ENCODE measurements at places on chromosomes 12 and 14. TPM values are rescaled to one million over a fixed set of nuclear protein-coding genes. Genes with fewer than 3 reads are reported as not detected.
A peak's percentile ranks its signal among the peaks of the same experiment; 100 is the strongest.

Gene FOXA1
- polyA plus RNA-seq, result not detected

GRCh38 chr12:16086942-16087341 lies 175.8 kb downstream of the DERA start:
- DNase-seq, result no peak

GRCh38 chr12:92503971-92504593 lies 198.7 kb upstream of the PLEKHG7 start:
- DNase-seq, result no peak

Gene OR4K13
- polyA plus RNA-seq, result not detected

Gene LBHD2
- not detected for polyA plus RNA-seq

GRCh38 chr14:94310248-94310647 lies 12.9 kb downstream of the SERPINA6 start:
- no peak for DNase-seq

- DNase-seq, result peak; percentile 48
These were observed 27.7 kb downstream of the CLMN start for GRCh38 chr14:95291859-95292542.

Gene TPH2
- polyA plus RNA-seq, result not detected

DNA sequence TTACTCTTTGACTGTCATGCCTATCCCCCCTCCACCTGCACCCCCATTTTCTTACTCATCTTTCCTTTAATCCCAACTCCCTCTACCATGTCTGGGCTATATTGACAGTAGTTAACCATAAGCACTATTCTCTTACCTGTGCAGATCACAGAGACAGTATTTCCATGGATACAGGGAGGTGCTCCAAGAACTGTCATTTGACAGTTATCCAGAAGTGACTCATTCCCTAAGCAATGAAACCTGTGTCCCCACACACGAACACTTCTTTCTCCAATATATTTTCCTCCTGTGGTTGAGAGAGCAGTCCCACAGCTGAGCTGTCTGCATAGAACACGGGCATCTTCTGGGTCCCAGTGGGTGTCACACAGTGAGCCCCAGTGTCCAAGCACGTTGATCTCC lies 68.8 kb downstream of the CD163L1 start:
- DNase-seq, result no peak

Gene ABCB9
- polyA plus RNA-seq, result 7.6 TPM

DNA sequence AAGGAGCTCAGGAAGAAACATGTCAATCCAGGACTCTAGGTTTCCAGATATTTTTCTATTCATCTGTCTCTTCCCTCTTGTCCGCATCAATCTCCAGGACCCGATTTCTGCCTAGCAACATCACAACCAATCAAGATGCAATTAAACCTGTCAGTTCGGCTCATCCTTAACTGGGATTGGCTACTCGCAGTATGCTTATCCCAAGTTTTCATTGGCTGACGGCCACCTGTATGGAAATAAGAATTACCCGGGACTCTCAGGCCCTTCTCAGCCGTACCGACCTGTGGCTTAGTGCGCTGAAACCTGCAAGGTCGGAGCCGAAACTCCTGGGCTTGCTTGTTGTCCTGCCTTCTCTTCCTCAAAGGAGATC lies 20.4 kb upstream of the ATP5MC2 start:
- DNase-seq, result peak; percentile 84

Gene C12orf50
- polyA plus RNA-seq, result 0.10 TPM

Gene LRP1-AS
- polyA plus RNA-seq, result not detected

GRCh38 chr14:41785696-41786095 lies 179.0 kb downstream of the LRFN5 start:
- no peak for DNase-seq

- no peak for DNase-seq
These were observed 38.0 kb downstream of the CHST11 start for GRCh38 chr12:104494793-104495158.

Gene TAS2R42
- not detected for polyA plus RNA-seq

- DNase-seq, result peak; percentile 30
These were observed 871 bp upstream of the COQ5 start for GRCh38 chr12:120529641-120530417.

Gene SMOC1
- not detected for polyA plus RNA-seq

- DNase-seq, result no peak
These were observed 468.0 kb upstream of the PRICKLE1 start for GRCh38 chr12:43057566-43057965.

DNA sequence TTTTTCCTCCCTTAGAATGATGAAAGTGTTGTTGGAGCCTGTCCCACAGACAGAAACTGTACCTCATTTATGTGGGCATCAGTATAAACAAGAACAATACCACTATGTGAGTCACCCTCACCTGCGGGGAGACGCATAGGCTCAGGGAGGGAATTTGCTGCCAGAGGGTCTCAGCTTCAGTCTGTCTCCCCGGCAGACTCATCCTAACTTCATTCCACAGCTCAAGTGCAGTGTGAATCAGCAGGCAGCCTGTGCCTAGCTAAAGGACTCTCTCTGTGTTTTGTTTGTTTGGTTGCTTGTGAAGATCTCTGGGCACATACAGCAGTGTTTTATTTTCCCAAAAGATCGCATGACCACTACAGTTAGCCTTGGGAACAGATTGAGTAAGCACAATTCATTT lies 98.9 kb downstream of the PRKCH start:
- no peak for DNase-seq

- DNase-seq, result no peak
These were observed 462.2 kb downstream of the DIO2 start for GRCh38 chr14:79749065-79749464.

Data from SK-N-SH (cell line).